Activated CD4-positive, alpha-beta T cell treated with anti-CD3 and anti-CD28 coated beads for 4 hours (primary cell): ENCODE measurements at places on chromosomes 12 and 14.

GRCh38 chr12:8519171-8519570, 5.9 kb downstream of the CLEC4D start:
- no peak for DNase-seq

DNA sequence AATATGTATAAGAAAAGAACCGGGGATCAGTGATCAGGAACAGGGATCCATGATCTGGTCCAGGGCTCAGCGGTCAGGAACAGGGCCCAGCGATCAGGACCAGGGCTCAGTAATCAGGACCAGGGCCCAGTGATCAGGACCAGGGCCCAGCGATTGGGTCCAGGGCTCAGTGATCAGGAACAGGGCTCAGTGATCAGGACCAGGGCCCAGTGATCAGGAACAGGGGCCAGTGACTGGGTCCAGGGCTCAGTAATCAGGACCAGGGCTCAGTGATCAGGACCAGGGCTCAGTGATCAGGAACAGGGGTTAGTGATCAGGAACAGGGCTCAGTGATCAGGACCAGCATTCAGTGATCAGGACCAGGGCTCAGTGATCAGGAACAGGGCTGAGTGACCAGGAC, 56.3 kb downstream of the TMEM121 start:
- DNase-seq = no peak

DNA sequence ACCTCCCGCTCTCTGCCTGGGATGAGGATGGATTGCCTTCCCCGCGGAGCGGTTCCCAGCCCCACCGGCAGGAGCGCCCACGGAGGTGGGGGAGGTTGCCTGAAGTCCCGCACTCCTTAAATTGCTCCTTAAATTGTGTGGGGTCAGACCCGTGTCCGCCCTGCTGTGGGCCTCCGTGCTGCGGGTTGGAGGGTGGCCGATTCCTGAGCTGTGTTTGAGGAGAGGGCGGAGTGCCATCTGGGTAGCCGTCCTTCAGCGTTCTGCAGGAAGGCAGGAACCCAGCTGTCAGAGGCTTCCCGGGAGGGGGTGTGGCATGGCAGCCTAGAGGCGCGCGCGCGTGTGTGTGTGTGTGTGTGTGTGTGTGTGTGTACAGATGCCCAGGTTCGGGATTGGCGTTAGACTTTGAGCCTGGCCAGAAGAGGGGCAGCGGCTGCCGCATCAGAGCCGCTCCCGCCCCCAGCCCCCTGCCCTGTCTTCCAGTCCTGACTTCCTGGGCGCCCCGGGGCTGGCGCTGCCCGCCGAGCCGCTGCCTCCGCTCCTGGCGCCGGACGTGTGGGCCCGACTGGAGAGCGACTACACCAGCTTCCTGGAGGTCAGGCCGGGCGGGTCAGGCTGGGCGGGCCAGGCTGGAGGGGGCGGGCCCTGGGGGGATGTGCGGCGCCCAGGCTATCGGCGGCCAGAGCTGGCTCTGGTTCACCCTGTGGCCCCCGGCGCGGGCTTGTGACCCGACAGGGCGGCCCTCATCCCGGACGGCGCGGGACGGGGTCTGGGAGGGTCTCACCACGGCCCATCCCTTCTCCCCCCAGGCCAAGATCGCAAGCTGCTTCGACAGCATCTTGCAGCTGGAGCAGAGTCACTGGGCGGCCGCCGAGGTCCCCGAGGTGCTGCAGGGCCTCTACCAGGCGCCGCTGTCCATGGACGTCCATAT, 9.2 kb downstream of the EXOC3L4 start:
- no peak for DNase-seq

DNA sequence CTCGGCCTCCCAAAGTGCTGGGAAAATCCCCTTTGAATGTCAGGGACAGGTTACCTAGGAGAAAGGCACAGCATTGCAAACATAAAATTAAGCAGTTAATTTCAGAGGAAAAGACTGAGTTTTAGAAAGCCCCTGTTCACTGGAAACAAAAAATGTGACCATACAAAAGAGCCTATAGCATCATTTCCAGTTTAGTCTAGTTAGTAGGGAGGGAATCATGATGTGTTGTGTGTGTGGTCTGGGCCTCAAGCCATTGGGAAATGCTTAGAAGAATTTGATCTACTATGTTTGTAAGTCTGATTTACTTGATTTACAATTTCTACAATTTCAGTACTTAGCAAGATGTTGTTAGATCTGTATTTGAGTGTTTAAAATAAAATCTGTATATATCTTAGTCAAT, 47.1 kb upstream of the RERG start:
- no peak for DNase-seq

DNA sequence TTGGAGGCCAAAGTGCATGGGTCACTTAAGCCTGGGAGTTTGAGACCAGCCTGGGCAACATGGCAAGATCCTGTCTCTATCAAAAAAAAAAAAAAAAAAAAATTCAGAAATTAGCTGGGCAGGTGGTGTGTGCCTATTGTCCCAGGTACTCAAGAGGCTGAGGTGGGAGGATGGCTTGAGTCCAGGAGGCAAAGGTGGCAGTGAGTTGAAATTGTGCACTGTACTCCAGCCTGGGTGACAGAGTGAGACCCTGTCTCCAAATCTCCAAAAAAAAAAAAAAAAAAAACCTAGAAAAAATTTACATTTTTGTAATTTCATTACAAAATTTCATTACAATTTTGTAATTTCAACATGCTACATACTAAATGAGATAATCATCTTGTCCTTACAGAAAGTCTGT, 42.7 kb downstream of the SYNE2 start:
- DNase-seq = no peak

GRCh38 chr14:60768602-60769001, 34.0 kb downstream of the MNAT1 start:
- no peak for DNase-seq

DNA sequence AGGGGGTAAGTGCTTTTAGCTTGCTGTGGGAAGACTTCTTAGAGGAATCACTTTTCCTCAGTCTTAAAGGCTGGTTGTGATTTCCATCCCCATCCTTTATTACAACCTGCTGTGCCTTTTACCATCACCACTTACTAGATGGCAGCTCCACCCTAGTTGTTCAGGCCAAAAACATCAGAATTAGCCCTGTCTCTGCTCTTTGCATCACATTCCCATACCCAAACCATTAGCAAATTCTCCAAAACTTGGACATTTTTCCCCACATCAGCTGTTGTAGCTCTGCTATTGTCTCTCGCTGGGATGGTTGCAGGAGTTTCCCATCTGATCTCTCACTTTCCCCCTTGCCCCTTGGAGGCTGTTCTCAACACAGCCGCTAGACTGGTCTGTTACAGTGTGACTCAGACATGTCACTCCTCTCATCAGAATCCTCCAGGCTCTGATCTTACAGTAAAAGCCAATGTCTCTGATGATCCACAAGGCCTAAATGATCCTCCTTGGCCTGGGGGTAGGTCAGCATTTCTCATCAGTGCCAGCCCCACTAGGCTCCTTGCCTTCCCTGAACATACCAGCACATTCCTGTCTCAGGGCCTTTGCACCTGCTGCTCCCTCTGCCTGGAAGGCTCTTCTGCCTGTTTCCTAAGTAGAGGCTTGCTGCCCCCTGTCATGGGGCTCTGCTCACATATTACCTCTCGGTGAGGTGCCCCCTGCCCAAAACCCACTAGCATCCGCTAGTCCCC, 102.5 kb downstream of the BEGAIN start:
- DNase-seq = no peak

- no peak for DNase-seq
Observed at GRCh38 chr12:111705672-111706071, 19.8 kb downstream of the ACAD10 start.

- DNase-seq = peak; percentile 55
Observed at GRCh38 chr12:40010899-40011774, 94.7 kb downstream of the SLC2A13 start.

GRCh38 chr12:124603100-124603541, 35.7 kb upstream of the NCOR2 start:
- no peak for DNase-seq

- peak; percentile 47 for DNase-seq
Observed at GRCh38 chr14:76386944-76387782, 11.2 kb downstream of the ESRRB start.

- no peak for DNase-seq
Observed at GRCh38 chr14:65650826-65651225, 238.3 kb downstream of the FUT8 start.

DNA sequence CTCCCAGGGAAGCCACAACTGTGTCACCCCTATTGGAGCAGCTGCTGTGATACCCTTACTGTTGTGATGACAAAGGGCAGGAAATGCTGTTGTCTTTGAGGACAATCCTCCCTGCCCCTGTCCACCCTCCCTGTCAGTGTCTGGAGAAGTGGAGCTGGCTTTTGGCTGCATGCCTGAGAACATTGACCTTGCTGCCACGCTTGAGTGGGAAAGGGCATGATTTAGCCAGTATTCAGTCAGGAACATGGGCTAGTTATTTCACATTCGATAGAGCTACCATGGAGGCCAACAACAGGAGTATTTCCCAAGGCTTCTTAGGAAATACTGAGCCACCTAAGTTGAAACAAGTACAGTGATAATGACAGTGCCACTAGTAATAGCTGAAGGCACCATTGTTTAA, 59.4 kb downstream of the MYRFL start:
- DNase-seq = no peak

DNA sequence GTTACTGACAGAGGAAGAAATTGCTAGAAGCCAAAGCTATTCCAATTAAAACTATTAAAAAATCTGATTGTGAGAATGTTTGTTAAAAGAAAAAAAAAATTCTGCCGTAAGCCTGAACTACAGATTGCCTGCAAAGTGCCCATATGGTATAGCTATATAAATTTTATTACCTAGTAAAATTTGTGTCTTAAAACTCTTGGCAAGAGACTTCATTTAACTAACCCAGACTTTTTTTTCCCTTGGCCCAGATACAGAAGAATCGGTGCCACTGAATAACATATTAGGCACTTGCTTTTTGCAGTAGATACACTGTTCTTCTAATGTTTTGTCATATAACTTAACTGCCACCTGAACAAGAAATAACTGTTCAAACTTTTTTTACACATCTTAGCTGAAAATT, 125.5 kb downstream of the RPS29 start:
- DNase-seq = no peak

- DNase-seq = no peak
Observed at GRCh38 chr12:125280482-125281377, 215.5 kb downstream of the AACS start.

GRCh38 chr14:61691495-61691894, 3.8 kb upstream of the HIF1A start:
- no peak for DNase-seq

DNA sequence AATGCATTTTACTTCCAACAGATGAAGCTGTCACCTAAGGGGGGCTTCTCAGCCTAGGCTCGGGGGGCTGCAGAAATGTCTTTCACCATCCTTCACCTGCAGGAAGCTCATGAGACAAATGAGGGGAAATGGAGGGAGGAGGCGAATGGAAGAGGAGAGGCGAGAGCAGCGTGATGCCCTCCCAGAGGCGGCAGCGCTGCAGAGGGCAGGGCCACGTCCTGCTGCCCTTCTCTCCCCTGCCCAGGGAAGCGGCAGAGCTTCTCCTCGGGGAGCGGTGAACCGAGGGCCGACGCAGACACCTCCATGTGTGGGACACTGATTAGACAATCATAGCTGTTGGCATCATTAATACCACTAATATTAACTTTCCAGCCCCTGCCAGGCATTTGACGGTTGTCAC, 78.3 kb downstream of the SERPINA3 start:
- no peak for DNase-seq

DNA sequence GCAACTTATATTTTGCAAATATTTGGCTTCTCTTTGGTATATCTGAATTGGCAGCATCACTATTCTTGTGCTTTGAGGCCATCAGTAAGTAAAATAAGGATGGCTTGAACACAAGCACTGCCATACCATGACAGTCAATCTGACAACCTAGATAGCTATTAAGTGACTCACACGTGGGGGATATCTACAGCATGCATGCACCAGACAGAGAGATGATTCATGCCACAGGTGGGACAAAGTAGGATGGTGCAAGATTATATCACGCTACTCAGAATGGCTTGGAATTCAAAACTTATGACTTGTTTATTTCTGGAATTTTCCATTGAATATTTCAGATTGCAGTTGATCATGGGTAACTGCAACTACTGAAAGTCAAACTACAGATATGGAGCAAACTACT, 675.6 kb upstream of the MDGA2 start:
- no peak for DNase-seq

DNA sequence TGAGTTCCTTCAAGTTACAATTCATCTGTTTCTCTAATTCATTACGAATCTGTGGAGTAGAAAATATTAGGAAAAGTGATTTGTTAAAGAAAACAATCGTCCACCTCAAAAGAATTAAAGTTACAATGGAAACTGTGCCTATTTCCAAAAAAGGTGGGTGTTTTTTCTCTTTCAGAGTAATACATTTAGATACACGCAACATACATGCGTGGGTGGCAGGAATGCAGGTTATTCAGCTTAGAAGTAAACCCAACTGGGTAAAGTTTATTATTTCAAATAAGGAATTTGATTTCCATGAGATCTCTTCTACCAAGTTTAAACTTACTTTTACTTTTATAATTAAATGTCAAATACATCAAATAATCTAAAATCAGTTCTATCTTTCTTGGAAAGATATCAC, 52.2 kb downstream of the SSH1 start:
- DNase-seq = no peak

DNA sequence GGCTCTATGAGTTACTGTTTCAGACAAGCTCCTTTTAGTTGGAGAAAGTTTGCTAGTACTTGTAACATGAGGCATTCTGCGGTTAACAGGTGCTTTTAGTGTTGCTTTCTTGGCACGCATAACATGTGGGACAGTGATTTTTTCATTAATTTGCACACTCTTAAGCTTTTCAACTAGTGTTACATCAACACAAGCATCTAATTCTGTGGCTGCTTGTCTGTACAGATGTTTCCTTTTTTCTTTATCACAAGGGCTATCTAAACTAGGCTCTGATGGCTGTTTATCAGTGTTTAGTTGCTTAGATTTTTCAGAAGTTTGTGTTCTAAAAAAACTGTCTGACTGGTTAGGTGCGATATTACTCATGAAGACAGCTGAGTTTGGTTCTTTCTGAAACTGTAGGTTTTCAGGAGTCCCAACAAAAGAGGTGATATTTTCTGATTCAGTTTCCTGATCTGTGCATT, 120.1 kb downstream of the RALGAPA1 start:
- DNase-seq = no peak
